Anterior cingulate cortex (tissue), 58 donors: ENCODE measurements at places on chromosomes 7 and 10.

- no peak for DNase-seq
These were observed 69.7 kb downstream of the VCL start for GRCh38 chr10:74067373-74068352.

- DNase-seq, result no peak
These were observed 87.3 kb downstream of the SEMA3A start for GRCh38 chr7:84107259-84107658.

GRCh38 chr7:54109501-54109900 is 432.7 kb upstream of the VSTM2A start:
- DNase-seq, result no peak

DNA sequence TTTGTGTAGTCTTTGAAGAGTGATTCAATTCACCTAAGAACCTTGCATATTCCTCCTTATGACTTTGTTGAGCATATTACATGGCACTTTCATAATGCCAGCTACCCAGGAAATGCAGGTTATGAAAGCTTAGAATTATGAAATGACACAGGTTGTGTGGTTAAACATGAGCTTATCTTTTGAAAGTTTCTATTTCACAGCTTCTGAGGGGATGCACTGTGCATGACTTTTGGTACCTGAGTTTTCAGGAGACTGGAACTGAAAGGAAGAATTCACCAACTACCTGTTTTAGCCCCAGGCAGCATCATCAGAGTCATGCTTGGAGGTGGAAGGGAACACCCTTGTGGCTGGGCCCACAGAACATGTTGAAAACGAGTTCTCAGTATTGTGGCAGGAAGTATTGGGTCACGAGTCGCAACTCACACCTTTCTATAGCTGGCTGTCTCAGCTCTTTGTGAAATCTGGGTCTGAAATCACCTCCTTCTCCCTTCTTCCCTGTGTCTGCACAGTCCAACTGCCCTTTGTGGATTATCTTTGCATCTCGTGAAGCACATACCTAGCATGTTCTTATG is 228.2 kb downstream of the PTEN start:
- no peak for DNase-seq

- no peak for DNase-seq
These were observed 15.7 kb upstream of the NDUFA5 start for GRCh38 chr7:123573341-123573740.

DNA sequence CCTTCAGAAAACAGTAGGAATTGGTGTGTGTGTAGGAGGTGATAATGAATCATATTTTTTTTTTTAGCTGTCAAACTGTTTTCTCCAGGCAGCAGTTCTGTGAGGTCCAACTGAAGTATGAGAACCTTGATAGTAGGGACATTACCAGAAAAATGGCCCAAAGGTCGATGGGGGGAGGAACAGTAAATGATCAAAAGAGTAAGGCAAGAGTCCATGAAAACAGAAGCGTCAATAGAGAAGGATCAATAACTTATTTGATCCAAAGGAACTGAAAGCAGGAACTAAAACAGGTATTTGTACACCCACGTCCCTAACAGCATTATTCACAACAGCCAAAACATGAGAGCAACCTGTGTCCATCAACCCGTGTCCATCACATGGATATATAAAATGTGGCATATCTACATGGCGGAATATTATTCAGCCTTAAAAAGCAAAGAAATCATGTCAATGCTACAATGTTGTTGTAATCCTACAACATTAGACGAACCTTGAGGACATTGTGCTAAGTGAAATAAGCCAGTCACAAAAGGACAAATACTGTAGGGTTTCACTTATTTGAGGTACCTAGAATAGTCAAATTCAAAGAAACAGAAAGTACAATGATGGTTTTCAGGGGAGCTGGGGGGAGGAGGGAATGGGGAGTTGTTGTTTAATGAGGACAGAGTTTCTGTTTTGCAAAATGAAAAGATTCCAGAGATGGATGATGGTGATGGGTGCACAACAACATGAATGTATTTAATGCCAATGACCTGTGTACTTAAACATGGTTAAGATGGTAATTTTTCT is 214.0 kb upstream of the KLF14 start:
- DNase-seq, result no peak

GRCh38 chr7:142434666-142435167 is 176.9 kb upstream of the PRSS58 start:
- no peak for DNase-seq

DNA sequence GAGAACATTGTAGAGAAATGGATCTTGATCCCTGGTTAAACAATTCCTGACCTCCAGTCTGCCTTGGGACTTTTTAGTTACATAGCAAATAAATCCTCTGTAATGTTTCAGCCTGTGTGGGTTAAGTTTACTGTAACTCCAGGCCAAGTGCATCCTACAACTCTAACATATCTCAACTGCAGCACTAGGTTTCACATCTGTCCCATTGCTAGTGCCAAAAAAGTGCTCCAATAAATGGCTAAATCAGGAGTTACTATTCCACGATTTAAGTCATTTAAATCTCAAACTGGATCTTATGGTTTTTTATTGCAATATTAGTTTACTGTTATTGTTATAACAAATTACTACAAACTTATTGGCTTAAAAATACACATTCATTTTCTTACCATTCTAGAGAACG is 479.6 kb downstream of the GPAM start:
- no peak for DNase-seq

GRCh38 chr10:63137306-63137705 is 4.2 kb downstream of the NRBF2 start:
- DNase-seq, result no peak

- no peak for DNase-seq
These were observed 677 bp downstream of the TSPAN14 start for GRCh38 chr10:80454513-80455460.

DNA sequence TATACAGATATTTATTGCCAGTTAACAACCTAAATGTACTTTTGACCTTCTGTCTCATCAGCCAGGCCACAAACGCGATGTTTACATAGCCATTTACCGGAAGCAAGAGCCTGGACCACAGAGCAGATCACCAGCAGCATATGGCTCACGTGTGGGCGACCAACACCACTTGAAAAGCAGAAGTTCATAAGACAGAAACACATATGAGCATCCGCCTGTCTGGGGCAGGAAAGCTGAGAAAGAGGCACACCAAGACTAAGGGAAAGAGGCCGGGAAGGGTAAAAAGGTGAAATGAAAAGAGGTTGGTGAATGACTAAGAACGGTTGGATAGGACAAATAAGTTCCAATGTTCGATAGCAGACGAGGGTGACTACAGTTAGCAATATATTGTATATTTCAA is 1.3 kb downstream of the ABCB1 start:
- DNase-seq, result no peak

DNA sequence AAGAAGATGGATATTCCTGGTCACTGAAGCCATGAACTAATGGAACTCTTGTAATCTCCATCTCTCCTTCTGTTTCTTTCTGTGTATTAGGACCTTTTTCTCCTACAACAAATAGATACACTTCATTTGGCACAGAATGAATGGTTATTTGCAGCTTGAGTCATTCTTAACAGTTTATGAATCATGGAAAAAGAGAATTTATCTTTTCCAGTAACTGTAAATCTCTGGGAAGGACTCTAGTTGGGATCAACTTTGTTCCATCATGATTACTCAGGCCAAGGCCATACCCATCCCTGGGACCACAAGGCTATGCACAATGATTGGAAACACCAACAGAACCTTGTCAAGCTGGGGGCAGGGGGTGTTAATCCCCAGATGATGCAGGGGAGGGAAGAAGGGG is 36.1 kb upstream of the MDFIC start:
- no peak for DNase-seq

- no peak for DNase-seq
These were observed 14.6 kb upstream of the ZSCAN21 start for GRCh38 chr7:100034871-100035510.

- no peak for DNase-seq
These were observed 3.2 kb upstream of the RSU1 start for GRCh38 chr10:16820421-16820820.

DNA sequence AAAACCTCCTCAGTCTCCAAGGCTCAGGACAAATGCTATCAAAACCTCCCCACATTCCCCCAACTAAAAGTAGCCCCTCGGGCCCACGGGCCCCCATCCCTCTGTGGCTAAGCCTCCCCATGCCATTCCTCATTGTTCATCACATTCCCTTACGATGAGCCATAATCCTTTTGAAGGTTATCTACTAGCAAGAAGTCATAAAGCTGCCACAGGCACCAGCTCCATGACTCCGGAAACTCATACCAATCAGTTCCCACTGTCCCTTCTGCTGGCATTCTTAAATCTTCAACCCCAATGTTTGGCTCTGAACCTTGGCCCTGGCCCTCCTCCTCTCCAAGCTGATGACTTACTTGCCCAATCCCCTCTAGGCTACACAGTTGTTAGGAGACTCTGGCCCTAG is 19.4 kb upstream of the TM9SF3 start:
- DNase-seq, result no peak

DNA sequence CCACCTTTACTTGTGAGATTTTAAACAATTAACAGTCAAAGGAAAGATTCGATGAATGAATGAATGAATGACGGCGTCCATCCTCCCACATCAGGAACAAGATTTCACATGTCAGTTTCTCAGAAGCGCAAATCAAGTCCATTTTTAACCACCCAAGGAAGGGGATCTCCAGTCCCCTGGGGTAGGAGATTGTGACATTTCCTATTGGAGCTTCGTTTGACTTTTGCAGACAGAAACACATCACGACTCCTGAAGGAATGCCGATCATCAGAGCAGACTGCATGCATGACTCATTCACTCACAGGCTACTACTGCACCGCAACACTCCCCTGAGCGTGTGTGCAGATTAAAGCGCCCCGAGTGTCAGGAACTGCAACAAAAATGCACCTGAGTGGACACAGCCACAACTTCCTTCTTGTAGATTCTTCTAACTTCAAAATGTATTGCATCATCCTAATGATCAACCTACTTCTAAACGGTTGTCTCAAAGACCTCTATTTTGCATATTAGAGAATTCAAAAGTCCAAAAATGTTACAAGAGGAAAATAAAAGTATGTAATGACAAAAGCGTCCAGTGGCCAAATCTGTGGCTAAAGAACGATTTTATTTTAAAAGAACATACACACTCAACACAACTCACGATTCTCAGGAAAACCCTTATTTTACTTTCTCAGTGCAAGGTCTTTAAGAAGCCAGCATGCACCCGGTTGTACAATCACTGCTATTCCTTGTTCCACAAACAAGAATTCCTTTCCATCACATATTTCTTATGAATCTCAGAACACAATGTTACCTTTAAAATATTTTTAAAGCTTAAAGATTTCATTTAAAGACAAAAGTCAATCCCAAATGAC is 172.6 kb downstream of the FAM107B start:
- no peak for DNase-seq

DNA sequence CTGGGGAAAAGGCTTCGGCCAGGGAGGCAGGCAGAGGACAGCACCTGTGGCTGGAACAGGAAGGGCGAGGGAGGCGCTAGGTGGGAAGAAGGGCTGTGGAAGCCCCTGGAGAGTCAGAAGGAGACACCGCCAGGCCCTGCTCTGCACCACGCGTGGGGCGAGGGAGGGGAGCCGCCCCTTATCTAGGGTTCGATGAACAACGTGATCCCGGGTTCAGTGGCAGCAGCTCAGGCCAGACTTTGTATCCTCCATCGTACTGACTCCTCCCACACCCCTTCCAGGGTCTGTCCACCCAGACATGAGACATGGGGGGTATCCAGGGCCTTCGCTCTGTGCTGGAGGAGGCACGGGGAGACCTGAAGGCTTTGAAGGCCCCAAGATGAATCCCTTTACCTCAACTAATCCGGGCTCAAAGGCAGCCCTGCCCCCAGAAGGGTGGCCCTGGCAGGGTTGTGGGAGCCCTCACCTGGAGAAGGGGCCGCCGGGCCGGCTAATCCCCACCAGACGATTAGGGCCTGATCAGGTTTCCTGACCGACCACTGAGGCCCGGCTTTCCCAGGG is 110.8 kb downstream of the PDGFA start:
- no peak for DNase-seq

GRCh38 chr10:102131286-102132170 is 1.3 kb upstream of the PPRC1 start:
- DNase-seq, result no peak

- DNase-seq, result no peak
These were observed 31.6 kb downstream of the TLX1 start for GRCh38 chr10:101162677-101163076.

DNA sequence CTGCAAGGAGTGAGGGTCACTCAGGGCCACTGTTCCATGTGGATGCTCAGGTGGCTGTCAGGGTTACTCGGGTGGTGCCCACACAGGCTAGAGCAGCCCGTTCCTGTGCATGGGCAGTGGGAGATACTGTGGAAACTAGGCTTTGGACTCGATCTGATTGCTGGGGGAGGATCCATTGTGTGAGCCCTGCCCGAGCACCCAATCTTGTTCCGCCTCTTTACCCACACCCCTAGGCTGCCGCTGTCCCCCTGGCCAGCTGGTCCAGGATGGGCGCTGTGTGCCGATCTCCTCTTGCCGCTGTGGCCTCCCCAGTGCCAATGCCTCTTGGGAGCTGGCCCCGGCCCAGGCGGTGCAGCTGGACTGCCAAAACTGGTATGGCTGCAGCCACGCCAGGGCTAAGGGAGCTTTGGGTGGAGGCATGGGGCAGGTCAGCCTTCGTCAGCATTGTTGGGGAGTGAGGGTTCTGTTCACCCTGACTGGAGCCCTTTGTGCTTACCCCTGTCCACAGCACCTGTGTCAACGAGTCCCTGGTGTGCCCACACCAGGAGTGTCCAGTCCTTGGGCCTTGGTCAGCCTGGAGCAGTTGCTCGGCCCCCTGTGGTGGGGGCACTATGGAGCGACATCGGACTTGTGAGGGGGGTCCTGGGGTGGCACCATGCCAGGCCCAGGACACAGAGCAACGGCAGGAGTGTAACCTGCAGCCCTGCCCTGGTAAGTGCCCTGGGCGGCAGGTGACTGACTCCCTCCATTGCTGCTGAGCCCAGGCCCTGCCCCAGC is 12.4 kb upstream of the ZNF862 start:
- no peak for DNase-seq

GRCh38 chr10:60975716-60976115 is 31.7 kb upstream of the RHOBTB1 start:
- DNase-seq, result no peak

DNA sequence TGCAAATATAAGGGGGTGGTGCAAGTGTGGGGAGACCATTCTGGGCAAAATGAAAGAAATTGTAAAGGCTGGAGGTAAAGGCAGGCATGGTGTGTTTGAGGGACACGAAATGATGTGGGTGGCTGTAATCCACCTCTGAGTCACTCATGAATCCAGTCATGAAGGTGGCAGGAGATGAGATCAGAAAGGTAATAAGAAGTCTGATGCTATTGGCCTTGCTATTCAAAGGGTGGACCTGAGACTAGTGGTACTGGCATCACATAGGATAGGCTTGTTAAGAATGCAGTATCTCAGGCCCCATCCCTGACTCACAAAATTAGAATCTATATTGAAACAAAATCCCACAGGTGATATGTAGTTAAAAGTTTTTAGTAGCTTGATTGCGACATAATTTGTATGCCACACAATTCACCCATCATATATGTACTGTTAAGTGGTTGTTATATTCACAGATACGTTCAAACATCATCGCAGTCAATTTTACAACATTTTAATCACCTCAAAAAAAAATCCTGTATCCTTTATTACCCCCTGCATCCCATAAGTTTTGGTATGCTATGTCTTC is 85.6 kb downstream of the ST8SIA6 start:
- DNase-seq, result no peak

GRCh38 chr7:81268551-81268950 is 349.7 kb upstream of the SEMA3C start:
- no peak for DNase-seq
